ENCODE measurements at places on chromosomes 6 and 20. TPM values are rescaled to one million over a fixed set of nuclear protein-coding genes. Genes with fewer than 3 reads are reported as not detected.

DNA sequence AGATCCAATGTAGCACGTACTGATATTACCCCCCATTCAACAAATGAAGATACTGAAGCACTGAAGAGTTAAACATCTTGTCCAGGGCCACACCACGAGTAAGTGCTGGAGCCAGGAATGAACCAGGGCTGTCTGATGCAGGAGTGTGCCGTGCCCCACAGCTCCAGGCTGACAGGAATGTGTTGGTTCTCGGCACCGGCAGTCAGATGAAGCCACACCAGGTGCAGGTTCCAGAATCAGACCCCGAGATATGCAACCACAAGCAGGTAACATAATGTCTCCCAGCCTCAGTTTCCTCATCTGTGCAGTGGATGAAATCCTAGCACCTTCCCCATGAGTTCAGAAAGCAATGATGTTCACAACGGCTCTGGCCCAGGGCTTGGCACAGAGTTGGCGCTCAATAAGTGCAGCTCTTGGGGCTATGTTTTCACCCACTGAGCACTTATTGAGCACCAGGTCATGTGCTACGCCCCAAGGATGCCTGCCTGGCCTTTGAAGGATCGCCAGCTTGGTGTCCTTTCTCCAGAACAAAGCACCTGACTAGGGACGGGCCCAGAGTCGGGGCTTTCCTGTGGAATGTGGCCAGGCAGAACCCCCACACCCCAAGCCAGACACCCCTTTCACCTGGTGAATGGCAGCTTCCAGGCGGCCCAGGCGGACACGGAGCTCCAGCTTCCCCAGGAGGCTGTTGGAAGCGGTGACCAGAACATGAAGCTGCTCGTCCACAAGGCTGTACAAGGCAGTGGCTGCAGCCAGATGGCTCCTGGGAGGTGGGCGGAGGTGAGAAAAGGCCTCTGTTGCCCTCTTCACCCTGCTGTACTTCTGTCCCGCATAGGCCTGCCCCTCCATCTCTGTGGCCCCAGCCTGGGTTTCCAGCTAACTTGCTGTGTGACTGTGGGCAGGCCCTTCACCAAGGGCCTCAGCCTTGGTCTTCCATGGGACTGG is 41.3 kb downstream of the KIAA1755 start:
- no peak for DNase-seq

- peak; percentile 20 for DNase-seq
Measured at GRCh38 chr6:107862383-107862782, 38.3 kb upstream of the SCML4 start.

- DNase-seq, result peak; percentile 61
Measured at GRCh38 chr6:125910527-125910926, 46.0 kb upstream of the HINT3 start.

- no peak for DNase-seq
Measured at GRCh38 chr6:144331491-144331969, 46.4 kb downstream of the UTRN start.

DNA sequence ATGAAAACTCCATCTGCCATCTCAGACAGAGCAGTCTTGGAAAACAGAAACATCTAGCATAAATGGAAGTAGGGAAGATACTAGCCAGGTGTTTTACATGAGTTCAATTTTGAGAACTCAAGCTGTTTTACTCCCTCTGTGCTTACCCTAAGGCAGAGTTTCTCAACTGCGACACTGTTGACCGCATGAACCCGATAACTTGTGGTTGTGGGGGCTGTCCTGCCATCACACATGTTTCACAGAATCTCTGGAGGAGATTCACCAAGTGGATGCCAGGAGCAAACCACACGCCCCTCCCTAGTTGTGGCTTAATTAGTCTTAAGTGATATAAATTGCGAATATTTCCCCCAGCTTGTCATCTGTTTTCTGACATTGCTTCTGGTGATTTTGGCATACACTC is 2.3 kb upstream of the SERPINB6 start:
- DNase-seq, result peak; percentile 95

The TAF4 gene
- 6.6 TPM for total RNA-seq

The CEP162 gene
- 5.3 TPM for total RNA-seq
